Left cardiac atrium (tissue), 4 donors: ENCODE measurements at places on chromosomes 5 and 9. TPM values are rescaled to one million over a fixed set of nuclear protein-coding genes. Genes with fewer than 3 reads are reported as not detected.
A peak's percentile ranks its signal among the peaks of the same experiment; 100 is the strongest.

Gene PCDHAC2
- total RNA-seq = 2.9 TPM

Gene CCL27
- not detected for total RNA-seq

Gene C1QTNF2
- 2.3 TPM for total RNA-seq

DNA sequence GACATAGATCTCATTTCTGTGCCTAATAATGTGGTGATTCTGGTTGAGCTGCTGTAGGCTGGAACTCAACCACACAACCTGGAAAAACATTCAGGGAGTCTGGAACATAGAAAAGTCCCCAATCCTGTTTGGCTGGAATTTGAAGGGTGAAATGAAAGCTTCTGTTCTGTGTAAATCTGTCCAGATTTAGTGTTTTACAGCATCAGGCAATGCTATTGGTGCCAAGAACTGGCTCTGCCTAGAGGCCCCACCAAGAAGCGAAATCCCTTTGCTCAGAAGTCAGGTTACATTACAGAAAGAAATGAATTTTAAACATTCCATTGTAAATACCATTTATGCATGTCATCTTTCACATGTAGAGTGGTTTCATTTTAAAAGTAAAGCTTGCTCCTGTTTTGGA lies 56.3 kb downstream of the TMEM174 start:
- DNase-seq = no peak

- DNase-seq = no peak
Measured at GRCh38 chr9:125146247-125146646, 2.9 kb upstream of the SCAI start.

- no peak for DNase-seq
Measured at GRCh38 chr5:176788941-176789872, 21.2 kb upstream of the UNC5A start.

- DNase-seq = no peak
Measured at GRCh38 chr9:120985819-120986222, 59.2 kb upstream of the TRAF1 start.

- no peak for DNase-seq
Measured at GRCh38 chr9:95090871-95091577, 226.5 kb downstream of the FANCC start.

- DNase-seq = no peak
Measured at GRCh38 chr5:133472829-133473228, 139.5 kb downstream of the FSTL4 start.

GRCh38 chr5:23303435-23303834 lies 204.0 kb upstream of the PRDM9 start:
- DNase-seq = no peak

GRCh38 chr5:173278641-173279040 lies 43.6 kb upstream of the NKX2-5 start:
- DNase-seq = peak; percentile 42
